ENCODE measurements at places on chromosomes 3 and 15.

- no peak for DNase-seq
Measured at GRCh38 chr3:186691676-186692075, 25.5 kb upstream of the KNG1 start.

- DNase-seq: no peak
Measured at GRCh38 chr3:186986816-186987215, 56.5 kb downstream of the ST6GAL1 start.

GRCh38 chr15:85964471-85964870 is 115.2 kb upstream of the AGBL1 start:
- DNase-seq: no peak

DNA sequence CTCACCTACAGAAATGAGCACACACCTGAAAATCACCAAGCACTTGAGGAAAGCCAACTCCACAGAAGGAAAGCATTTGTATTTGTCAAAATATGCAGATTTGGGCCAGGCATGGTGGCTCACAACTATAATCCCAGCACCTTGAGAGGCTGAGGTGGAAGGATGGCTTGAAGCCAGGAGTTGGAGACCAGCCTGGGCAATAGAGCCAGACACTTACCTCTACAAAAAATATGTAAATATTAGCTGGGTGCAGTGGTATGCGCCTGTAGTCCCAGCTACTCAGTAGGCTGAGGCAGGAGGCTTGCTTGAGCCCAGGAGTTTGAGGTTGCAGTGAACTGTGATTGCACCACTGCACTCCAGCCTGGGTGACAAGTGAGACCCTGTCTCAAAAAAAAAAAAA is 12.3 kb downstream of the RLBP1 start:
- DNase-seq: no peak

DNA sequence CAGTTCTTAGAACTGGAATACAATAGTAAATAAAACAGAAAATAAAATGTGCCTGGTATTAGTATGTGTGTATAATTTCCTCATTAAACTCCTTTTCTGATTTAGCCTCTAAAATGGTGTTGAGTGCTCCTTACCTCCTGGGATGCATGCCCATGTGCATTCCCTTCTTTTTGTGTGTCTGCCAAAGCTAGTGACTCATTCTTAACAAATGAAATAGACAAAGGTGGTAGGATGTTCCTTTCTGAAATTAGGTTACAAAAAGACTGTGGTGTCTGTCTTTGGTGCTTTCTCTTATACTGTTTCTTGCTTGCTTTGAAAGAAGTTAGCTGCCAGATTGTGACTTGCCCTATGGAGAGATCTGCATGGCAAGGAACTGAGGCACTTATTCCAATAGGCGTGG is 623.7 kb downstream of the GRM7 start:
- no peak for DNase-seq

GRCh38 chr3:189508784-189509501 is 122.2 kb upstream of the TP63 start:
- DNase-seq: no peak

GRCh38 chr3:129822679-129823078 is 70.8 kb downstream of the TMCC1 start:
- no peak for DNase-seq

DNA sequence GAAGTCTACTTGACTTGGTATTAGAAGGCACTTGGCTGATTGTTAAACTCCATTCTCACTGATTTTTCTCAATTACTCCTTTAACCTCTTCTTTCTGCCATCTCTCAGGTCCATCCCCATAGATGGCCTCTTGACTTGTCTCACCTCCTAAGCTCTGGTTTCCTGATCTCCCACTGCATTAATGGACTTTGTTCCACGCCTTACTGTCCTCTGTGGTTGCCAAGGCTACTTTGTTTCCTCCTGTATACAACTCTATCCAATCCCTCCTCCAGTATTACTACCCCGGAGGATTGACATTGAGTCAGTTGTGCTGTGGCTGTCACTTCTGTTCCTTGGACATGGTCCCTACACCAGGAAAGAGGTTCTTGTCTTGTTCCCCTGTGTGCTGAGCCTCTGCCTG is 10.6 kb upstream of the GLCE start:
- no peak for DNase-seq

- peak; percentile 70 for DNase-seq
Measured at GRCh38 chr3:57007521-57008460, 52.7 kb upstream of the SPATA12 start.

- no peak for DNase-seq
Measured at GRCh38 chr15:60660290-60661051, 181.5 kb upstream of the ICE2 start.

DNA sequence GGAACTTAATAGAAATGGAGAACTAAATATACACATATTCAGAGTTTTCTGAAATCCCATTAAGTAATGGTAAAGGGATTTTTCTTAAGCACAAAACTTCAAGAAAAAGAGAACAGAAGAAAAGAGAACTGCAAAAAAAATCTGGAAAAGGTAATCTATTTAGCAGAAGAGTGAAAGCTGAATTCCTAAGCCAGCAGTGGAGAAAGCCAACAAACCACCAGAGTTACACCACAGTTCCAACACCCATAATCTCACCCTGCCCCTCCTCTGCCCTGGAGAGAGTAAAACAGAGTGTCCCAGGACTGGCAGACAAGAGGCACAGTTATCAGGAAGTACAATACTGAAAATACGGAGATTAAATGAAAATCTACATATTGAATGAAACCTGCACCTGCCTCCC is 29.4 kb downstream of the TP53BP1 start:
- DNase-seq: no peak

GRCh38 chr15:66718220-66718988 is 16.4 kb downstream of the SMAD6 start:
- DNase-seq: no peak

DNA sequence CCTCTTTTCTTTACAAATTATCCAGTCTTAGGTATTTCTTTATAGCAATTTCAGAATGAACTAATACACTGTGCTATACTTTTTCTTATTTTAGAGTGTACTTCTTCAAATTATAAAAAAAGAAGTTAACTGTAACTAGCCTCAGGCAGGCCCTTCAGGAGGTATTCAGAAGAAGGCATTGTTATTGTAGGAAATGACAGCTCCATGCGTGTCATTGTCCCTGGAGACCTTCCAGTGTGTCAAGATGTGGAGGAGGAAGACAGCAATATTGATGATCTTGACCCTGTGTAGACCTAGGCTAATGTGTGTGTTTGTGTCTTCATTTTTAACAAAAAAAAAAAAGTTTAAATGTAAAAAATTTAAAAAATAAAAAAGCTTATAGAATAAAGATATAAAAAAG is 55.5 kb downstream of the IL12A start:
- no peak for DNase-seq

GRCh38 chr15:67208396-67208795 is 46.1 kb downstream of the AAGAB start:
- DNase-seq: no peak

DNA sequence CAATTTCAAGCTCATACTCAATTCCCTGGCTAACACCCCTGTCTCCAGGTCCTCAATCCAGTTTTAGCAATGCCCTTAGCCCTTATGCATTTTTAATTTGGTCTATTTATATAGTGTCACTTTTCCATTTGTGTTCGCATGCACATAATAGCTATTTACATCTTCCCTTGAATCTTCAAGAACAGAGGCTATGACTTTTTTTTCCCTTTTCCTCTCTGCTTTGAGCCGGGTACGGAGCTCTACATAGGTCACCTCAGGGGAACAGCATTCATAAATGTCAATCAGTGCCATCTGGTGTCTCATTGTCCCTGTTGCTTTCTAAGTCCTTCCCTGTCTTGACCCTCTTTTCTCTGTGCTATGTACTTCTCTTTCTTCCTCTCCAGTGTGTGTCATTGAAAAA is 26.5 kb upstream of the ACTC1 start:
- DNase-seq: no peak

DNA sequence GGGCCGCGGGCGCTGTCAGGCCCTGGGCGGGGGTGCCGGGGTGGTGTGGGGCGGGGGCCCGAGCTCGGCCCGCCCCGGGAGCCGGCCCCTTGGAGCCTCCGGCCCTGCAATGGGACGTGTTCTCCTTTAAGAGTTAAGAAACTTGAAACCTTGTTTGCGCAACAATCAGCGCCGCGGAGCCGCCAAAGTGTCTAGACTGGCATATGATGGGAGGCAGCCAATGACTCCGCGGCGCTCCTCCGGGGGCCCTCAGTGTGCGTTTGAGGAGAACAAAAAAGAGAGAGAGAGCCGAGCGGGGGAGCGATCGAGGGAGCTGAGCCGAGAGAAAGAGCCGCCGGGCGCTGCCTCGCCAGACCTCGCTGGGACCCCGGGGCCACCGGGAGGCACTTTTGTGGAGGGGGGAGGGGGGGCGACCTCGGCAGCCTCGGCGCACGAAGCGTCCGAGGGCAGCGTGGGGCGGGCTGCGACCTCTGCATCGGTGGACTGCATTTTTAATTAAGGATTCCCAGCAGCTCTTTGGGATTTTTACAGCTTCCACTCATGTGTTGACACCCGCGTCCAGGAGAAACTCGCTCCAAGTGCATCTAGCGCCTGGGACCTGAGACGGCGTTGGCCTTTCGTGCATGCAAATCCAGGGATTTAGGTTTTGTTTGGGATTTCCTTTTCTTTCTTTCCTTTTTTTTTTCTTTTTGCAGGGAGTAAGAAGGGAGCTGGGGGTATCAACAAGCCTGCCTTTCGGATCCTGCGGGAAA is at the start of gene SMAD6:
Gene SMAD6, plus strand, starts transcription at position 202 of the 752 bp plus-strand sequence. CDS start 1,023 bp downstream, outside the sequence.
- DNase-seq: peak; percentile 89

DNA sequence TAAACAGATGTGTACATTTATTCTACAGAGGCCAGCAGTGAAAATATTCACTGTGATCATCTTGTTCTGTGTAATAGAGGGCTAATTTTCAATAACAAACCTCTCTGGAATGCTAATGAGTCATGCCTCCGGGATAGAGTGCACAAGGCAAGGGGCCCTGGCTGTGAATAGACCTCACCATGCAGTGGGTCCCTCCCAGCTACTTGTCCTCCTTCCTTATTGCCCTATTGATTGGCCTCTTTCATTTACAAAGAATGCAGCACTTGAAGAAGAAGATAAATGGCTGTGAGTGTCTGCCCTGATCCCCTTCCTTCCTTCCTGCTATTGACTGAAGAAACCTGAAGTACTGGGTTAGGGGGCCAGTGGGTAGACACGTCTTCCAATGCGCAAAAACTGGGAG is 436.3 kb downstream of the WDR72 start:
- DNase-seq: no peak

GRCh38 chr15:75452364-75452864 is 924 bp upstream of the SIN3A start:
- DNase-seq: peak; percentile 62

DNA sequence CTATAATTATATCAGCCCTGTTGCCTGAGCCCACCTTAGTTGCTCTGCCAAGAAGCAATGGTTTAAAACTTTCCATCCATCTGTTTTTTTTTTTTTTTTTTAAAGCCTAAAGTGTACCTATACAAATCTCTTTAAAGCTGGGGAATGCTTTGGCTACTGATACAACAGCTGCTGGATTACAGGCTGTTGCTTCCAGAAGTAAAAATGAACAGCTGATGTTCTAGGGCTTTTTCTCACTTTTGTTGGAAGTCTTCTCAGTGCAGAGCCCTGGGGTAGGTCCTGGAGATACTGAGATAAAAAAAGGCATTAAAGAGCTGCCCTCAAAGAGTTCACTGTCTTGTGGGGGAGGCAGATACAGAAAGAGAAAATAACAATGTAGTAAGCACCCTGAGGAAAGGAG is 218.1 kb downstream of the NLGN1 start:
- DNase-seq: no peak

DNA sequence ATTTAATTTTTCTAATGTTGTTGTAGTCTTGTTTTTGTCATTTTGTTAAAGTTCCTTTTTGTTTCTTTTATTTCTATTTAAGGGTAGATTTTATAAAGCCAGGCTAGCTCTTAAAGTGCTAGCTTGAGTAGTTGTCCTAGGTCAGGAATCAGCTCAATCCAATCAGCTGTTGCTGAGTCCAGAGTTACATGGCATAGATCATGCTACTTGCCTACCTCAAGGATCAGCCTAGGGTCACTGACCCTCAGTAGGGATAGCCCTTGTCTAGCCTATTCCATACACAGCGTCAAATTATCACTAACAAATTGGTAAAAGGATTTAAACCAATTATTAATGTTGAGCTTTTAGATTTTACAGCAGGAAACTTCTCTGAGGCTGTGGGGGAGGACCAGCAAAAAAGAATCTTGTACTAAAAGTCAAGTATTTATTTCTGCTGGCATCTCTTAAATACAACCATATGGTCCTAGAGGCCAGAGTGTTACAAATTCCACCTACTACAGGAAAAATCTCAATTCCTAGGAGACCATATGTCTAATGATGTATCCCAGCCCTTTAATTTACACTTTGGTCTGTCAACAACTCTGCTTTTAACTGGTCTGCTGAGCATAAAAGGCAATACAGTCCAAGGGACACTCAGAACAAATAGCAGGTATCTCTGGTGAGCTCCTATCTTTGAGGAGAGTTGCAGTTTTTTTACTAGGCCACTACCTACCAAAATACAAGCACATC is 138.3 kb upstream of the PTPRG start:
- DNase-seq: no peak

- DNase-seq: no peak
Measured at GRCh38 chr3:160040181-160040580, 51.5 kb downstream of the IL12A start.

- DNase-seq: no peak
Measured at GRCh38 chr3:38308456-38308855, 26.4 kb downstream of the SLC22A14 start.

DNA sequence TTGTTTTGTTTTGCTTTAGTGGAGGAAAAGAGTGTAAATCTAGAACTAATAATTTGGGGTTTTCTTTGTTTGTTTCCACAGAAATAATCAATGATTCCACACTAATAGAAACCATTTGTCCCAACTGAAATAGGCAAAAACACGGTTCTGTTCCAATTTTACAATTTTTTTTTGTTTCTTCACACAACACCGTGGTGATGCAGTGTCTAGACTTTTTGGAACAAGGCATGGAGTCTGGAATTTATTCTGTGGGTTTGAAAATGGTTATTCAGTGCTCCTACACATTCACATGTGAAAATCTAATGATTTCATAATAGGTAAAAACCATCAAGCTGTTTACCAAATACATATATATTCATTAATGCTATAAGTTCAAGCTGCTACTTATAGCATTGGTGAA is 629.0 kb upstream of the TGFBR2 start:
- DNase-seq: no peak

- DNase-seq: no peak
Measured at GRCh38 chr15:64772964-64773363, 2.4 kb downstream of the RBPMS2 start.

GRCh38 chr3:25130724-25131520 is 297.1 kb upstream of the RARB start:
- no peak for DNase-seq

- DNase-seq: no peak
Measured at GRCh38 chr15:47674586-47675232, 42.6 kb upstream of the SEMA6D start.
